ENCODE measurements at places on chromosomes 3 and 15. TPM values are rescaled to one million over a fixed set of nuclear protein-coding genes. Genes with fewer than 3 reads are reported as not detected.

GRCh38 chr3:39025222-39025970 lies 26.3 kb downstream of the SCN11A start:
- no peak for DNase-seq

- no peak for DNase-seq
Measured at GRCh38 chr3:114942773-114943172, 204.3 kb downstream of the ZBTB20 start.

The CHRFAM7A gene
- 1.1 TPM for total RNA-seq

The CCDC71 gene
- total RNA-seq: 26.7 TPM

Data from endodermal cell (in vitro differentiated cells).